ENCODE measurements at places on chromosomes 13 and 19.

DNA sequence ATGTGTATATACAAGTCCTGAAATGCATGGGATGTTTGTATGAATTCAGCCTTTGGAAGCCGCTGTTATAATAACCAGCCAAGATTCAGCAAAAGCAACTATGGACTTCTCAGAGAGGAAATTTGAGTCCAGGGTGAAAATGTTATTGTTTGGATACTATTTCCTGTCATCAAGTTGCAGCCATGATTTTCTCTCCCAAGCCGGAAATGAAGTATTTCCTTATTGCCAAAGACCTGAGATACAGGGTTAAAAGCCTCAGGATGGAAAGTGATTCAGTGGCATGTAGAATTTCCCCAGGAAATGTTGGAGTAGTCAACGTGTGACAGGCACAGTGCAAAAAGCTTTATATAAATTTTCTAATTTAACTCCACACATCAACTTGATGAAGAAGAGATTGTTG is 133.9 kb downstream of the IRS2 start:
- no peak for DNase-seq

- DNase-seq, result no peak
Measured at GRCh38 chr13:102648046-102648445, 46.8 kb downstream of the METTL21C start.

- DNase-seq, result no peak
Measured at GRCh38 chr13:77353995-77354394, 27.1 kb upstream of the MYCBP2 start.

GRCh38 chr13:69910800-69911199 is 196.8 kb upstream of the ATXN8OS start:
- DNase-seq, result no peak

DNA sequence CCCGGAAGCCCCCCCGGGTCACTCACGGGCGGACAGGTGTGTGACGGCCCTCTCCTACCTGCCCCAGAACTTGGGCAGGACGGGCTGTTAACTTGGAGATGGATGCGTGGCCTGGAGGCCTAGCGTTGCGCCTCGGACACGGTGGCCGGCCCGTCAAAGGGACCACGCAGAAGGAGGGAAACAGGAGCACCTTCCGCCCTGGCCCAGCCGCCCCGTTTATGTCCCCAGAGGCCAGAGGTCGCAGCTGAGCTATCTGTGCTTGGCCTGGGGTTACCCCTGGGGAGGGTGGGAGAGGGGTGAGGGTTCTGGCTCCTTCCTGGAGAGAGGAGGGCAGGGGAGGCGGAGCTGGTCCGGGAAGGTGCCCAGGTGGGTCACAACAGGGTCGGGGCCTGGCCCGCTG is 35.6 kb downstream of the GADD45B start:
- DNase-seq, result no peak

DNA sequence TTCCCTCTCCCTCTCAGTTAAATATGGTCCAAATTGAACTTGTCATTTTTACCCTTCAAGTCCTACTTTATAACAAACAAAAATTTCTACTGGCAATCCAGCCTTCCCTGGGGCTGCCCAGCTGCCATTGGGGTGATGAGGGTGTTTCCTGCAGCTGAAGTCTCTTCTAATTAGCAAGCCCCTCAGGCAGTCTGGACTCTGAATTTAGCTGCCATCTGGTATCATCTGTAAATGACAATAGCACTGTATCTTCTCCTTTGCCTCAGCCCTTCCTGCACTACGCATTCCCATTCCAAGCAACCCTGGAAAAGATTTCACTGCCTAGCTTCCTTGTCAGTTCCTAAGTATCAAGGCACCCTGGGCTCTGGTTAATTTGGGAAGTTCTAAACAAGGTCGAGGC is 331.1 kb upstream of the KLF12 start:
- DNase-seq, result no peak

DNA sequence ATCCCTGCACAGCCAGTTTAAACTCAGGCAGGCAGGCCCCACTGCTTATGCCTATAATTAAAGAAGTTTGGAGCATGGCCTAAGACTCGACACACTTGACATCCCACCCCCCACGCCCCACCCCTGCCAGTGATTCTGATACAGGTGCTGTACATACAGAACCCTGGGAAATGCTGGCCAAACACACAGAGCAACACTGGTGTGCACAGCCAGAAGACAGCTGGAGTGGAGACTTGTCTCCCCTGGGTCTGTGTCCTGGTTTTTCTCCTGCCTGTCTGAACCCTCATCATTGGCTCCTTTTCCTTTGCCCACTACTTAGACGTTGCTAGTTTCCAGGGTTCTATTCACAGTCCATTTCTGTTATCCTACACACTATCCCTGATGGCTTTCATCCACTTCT is 76.8 kb downstream of the DLEU7 start:
- DNase-seq, result no peak

DNA sequence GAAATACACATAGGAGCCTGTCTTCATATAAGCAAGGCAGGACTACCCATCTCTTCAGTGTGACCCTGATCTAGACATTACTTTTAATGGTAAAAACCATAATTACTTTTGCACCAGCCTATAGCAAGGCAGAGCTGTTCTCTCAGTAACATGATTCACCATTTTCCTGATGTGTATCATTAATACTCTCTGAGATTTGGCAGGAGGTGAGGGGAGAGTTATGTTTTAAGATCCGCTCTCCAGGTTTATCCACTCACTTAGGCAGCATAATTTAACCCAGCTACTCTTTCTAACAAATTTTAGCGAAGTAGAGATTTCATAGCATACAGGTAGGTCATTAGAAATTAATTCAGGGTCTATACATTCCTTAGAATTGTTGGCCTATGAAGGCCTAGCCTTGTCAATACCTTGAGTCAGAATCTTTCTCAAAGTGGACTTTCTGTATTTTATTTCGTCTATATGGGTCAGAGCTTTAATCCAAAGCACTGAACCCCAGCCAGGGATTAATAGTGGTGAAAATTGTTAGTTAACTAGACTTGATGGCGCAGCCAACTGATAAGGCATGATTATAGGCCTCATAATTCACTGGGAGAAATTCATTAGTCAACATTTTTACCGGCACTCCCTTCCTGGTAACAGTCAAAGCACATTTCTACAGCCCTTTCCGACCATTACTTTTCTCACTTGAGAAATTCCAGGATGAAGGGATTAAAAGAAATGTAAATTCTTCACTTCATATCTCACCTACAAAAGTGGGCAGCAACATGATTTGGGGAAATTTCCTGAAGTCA is 955.1 kb downstream of the DIAPH3 start:
- DNase-seq, result no peak

- DNase-seq, result no peak
Measured at GRCh38 chr19:5002143-5002542, 33.2 kb downstream of the KDM4B start.

- no peak for DNase-seq
Measured at GRCh38 chr13:44868397-44868796, 120.9 kb downstream of the NUFIP1 start.

DNA sequence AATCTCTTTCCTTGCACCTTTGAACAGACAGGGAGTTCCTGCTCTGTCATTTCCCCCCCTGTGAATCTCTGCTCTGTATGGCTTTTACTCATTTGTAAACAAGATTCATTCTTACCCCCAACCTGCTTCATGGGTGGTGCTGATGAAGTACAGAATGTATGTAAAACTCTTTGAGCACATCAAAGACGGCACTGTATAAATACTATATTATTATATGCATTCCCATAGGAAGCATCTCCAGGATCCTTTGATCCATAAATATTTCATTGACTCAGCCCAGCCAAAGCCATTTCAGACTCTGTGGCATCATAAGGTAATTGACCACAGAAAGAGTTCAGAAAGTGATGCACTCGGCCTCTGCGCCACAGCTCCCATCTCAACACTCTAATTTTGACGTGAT is 208.7 kb downstream of the EFNB2 start:
- DNase-seq, result no peak

- no peak for DNase-seq
Measured at GRCh38 chr13:44148159-44148914, 225.3 kb upstream of the SERP2 start.

GRCh38 chr13:43057653-43058317 is 34.4 kb downstream of the DNAJC15 start:
- no peak for DNase-seq

DNA sequence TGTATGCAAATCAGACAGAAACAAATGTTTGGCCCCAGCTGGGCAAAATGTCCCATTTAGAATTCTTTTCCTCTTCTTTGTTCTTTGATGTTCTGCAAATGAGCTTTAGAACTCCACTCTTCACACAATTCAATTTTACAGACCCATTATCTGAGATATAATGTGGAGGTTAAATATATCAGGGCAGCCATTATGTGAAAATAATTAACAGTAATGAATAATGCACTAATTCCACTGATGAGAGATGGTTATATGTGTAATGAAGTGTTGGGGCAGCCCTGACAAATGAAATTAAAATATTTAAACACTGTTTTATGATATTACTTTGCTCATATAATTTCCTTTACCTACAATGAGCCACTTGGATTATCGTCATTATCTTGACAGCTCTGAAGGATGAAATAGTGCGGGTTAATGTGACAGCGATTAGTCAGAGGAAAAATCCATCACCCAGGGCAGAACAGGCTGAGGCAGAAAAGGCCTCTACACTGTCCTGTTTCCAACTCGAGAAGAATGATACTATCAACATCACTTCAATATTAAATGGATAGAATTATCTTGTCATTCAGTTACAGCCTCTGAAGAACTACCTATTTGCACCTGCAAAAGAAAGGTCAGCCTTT is 321.1 kb downstream of the RBM26 start:
- no peak for DNase-seq

- no peak for DNase-seq
Measured at GRCh38 chr19:51219307-51219706, 5.6 kb upstream of the CD33 start.

DNA sequence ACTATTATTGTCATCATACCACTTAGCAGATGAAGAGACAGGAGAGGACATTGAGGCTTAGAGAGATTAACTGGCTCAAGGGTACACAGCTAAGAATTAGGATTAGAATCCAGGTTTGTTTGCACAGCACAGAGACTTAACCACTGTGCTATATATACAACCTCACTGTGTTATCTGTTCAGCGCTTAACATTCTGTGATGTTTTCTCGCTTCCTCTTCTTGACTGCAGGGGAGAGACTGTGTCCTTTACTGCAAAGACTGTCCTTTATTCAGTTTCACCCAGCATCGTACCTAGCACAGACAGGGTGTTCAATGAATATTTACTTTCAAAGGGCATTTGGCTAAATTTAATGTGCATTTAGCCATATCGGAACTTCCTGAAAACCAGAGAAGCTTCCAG is 54.9 kb upstream of the PCDH8 start:
- DNase-seq, result no peak

GRCh38 chr13:56706485-56706884 is 434.2 kb upstream of the PRR20A start:
- DNase-seq, result no peak

DNA sequence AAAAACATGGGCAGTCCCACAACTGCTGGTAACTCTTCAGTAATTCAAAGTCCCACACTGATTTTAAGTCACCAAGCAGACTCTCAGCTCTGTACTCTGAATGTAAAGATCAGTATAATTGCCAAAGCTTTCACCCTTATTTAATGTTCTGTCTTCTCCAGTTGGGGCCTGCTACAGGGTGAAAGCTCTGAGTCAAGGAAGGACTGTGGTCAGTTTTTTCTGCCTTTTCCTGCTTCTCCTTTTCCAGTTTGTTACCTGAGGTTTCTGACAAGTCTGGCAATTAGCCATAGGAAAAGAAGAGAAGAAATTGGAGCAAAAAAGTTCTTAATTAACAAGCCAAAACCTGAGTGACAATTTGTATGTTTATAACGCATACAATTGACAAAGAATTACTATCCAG is 279.3 kb downstream of the RBM26 start:
- DNase-seq, result no peak
